ENCODE measurements at places on chromosomes 13 and 19.

GRCh38 chr19:3224346-3225168 lies at the start of gene CELF5:
CELF5 (plus strand) TSS chr19:3224661; CDS start chr19:3224740, 79 bp downstream.
- no peak for DNase-seq

GRCh38 chr13:76635232-76636230 lies 250.7 kb downstream of the KCTD12 start:
- DNase-seq: no peak

DNA sequence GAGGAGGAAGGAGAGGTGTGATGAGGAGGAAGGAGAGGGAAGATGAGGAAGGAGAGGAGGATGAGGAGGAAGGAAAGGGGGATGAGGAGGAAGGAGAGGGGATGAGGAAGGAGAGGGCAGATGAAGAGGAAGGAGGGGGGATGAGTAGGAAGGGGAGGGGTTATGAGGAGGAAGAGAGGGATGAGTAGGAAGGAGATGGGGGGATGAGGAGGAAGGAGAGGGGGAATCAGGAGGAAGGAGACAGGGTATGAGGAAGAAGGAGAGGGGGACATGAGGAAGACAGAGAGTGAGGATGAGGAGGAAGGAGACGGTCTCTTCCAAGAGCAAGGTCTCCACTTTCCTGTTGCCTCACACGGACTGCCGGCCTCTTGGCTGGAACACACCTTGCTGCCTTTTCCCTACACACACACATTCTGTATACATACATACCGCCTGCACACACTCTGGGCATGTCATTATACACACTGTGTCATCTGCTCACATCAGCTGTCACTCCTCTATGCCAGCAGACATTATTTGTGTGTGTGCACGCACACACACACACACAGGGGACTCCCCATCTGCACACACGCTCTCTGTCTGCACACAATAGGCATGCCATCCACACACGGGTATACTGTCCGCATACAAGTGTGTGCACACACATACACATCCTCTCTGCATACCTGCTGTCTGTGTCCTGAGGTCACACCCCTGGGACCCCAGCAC lies 11.1 kb upstream of the VSTM2B start:
- no peak for DNase-seq

DNA sequence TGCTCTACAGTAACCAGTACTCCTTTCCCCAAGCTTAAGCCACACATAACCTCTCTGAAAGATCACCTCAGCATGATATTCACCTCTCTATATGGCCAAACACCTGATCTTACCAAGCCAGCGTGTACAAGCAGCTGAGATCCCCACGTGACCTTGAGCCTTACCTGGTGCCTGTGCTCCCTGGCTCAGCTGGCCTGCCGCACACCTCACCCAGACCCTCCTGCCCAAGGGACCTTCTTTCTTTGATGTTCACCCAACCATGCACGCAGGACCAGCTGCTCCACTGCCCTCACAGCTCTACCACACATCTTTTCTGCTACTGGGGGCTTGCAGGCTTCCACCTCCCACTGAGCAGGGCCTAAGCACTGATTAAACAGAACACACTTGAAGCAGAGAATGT lies 9.0 kb downstream of the DHRS12 start:
- DNase-seq: no peak

DNA sequence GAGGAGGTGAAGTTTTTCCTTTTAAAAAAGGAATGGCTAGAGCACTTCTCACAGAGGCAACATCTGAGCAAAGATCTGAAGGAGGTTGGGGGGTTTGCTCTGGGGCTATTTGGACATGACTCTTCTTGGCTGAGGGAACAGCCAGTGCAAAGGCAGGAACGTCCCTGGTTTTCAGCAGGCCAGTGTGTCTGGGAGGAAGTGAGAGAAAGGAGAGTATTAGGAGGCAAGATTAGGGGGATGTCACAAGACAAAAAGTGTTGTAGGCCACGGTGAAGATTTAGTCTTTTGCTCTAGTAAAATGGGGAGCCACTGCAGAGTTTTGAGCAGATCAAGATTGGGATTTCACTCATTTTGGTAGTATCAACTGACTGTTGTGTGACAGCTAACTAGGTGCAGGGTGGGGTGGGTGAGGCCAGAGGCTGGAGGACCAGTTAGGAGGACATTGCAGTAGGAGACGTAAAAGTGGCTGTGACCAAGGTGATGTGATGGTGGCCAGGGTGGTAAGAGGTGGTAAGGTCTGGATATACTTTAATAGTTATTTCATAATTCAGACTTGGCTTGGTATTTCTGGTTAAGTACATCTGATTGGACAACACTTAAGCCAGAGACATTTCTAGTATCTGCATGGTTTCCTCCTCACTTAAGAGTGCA lies 40.6 kb downstream of the WDFY2 start:
- no peak for DNase-seq

DNA sequence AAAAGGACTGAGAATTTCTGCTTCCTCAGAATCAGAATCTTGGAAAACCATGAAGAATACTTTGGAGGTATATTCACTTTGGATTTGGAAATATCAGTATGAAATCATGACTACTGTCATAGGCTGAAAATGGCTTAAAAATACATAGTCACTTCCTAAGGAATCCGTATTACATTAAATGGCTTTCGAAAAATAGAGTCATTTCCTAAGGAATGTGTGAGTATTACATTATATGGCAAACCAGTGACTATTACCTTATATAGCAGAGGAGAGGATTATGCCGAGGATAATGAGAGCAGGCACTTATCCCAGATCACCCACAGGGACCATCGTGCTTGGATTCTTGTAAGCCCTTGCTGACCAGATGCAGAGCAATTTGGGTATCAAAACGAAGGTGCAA lies 1471.8 kb downstream of the EFNB2 start:
- peak; percentile 24 for DNase-seq

DNA sequence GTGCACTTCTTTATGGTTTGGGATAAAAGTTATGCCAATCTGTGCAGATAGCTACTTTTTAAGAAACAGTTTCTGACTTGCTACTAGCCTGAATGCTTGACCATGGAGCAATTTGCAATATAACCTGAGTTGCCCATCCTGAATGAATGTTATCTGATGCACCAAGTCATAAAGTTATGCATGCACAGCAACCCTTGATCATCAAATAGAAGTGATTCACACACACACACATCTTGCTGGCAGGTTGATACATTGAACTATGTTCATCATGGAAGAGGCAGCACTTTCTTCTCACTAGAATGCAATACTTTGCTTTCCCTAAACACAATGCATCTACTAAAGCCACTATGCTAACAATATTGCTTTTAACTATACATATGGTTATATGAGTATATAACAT lies 311.5 kb downstream of the RFC3 start:
- DNase-seq: no peak

- peak; percentile 26 for DNase-seq
These were observed 230.5 kb upstream of the SERP2 start for GRCh38 chr13:44142941-44143665.

DNA sequence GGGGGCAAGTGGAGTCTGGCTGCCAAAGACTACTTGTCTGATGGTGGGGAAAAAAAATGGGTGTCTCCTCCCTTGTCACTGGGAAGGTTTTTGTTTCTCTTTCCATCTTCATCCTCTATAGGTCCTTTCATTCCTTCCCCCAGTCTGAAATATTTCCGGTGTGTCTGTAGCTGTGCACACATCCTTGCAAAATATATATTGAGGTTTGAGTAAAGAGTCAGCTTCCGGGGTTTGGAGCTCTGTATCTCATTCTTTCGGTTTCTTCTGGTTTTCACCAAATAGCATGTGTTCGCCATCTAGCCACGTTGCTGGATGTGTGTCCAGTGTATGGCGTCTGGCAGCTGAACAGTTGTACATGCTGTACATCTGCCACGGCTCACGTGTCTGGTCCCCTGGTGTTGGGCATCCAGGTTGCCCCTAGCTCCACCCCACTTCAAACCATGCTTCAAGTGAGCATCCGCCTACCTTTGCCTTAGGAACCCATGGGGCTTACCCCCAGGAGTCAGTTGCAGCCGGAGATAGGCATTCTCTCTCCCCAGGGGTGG lies 142.2 kb downstream of the SIPA1L3 start:
- DNase-seq: peak; percentile 37

DNA sequence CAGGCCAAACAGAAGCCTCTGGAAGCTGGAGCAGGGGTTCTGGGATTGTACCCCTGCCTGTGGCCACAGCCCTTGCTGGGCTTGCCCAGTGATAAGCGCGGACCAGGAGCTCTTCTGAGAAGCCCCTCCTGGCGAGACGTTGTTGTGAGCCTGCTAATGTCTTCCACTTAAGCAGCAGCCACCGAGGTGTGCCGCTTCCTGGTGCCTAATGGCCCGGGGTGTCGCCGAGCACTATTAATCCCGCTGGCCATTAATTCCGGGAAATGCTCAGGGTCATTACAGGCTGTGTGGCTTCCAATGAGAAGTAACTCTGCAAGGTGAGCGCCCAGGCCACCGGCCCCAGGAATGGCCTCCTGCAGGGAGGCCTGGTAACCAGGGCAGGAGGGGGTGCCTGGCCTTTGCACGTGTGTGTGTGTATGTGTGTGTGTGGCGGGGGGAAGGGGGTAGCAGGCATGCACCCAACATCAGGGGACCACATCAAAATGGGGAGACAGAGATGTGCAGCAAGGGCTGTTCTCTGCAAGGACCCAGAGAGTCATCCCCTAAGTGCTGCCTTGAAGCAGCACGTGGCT lies 175.0 kb downstream of the URI1 start:
- DNase-seq: no peak

GRCh38 chr13:93407551-93407950 lies 180.9 kb downstream of the GPC6 start:
- DNase-seq: no peak

GRCh38 chr19:55440411-55441105 lies 2.5 kb downstream of the SHISA7 start:
- DNase-seq: no peak

GRCh38 chr19:48480183-48480557 lies 11.0 kb downstream of the CYTH2 start:
- DNase-seq: peak; percentile 43

DNA sequence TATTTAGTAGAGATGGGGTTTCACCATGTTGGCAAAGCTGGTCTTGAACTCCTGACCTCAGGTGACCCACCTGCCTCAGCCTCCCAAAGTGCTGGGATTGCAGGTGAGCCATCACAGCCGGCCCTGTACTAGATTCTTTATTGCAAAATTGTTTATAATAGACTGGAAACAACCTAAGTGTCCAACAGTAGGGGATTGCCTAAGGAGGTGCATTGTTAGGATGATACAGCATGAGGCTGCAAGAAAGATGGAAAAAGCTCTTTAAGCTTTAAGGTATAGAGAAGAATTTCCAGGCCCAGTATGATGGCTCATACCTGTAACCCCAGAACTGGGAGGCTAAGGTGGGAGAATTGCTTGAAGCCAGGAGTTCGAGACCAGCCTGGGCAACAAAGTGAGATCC lies 8.2 kb downstream of the BCAT2 start:
- DNase-seq: no peak

DNA sequence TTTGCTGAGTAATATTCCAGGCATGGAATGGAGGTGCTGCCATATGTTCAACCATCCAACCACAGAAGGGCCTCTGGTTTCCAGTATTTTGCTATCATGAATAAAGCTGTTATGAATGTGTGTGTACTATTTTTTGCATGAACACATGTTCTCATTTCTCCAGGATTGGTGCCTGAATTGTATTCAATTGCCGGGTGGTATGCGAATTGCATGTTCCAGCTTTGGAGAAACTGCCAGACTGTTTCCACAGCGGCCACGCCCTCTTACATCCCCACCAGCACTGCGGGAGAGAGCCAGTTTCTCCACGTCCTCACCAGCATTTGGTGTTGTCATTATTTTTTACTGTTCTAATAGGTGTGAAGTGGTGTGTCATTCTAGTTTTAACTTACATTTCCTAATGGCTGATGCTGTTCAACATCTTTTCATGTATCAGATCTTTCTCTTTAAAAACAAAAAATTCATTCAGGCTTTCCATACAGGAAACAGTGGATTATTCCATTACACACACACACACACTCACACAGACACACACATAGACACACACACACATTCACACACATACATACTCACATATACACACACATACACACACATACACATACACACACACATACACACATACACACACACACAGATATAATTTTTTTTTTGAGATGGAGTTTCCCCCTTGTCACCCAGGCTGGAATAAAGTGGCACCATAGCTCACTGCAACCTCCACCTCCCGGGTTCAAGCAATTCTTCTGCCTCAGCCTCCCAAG lies 154.1 kb downstream of the PTPRS start:
- peak; percentile 52 for DNase-seq

GRCh38 chr19:49946415-49946814 lies 14.6 kb downstream of the SIGLEC11 start:
- DNase-seq: no peak

DNA sequence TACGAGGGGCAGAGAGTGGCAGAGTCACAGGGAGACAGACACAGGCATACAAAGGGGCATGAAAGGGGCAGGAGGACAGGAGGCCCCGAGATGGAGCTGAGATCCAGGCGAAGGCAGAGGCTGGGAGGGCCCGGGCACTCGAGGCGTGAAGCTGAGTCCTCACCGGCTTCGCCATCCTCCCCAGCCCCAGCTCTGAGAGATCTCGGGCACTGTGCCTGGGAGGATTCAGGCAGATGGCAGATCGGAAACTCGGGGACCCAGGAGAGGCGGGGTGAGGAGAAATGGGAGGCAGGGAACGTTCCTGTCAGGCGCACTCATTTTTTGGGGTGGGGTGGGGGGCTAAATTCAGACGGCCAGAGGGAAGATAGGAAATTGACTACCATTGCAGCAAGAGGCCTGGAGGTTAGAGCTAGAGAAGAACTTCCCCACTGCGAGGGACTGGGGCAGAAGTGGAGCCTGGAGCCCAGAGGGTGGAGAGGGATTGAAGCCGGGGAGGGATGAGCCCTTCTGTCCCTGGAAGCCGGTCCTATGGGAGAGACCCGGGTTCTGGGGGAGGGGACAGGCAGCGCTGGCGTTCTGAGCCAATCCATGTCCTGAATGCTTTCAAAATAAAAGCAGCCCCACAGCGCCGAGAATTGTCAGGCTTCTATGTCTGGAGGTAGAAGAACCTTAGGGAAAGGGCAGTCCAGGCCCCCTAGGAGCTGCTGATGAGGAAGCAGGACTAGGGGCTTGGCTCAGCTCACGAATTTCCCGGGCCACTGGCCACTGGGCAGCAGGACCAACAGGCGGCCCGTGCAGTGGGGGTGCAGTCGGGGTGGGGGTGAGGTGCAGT lies 12.6 kb downstream of the LRRC4B start:
- DNase-seq: no peak

DNA sequence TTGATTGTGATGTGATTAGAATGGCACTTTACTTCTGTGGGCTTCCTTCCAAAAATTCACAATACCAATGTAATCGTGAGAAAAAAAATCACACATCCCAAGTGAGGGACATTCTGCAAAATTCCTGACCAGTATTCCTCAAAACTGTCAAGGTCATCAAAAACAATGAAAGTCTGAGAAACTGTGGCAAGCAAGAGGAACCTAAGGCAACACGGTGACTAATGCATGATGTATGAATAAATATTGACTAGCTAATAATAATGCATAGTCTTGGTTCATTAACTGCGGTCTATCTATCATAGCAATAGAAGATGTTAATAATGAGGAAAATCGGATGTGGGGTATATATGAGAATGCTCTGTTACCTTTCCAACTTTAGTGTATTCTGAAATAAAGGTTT lies 159.0 kb downstream of the RFC3 start:
- DNase-seq: no peak

- no peak for DNase-seq
These were observed 2.8 kb upstream of the A1BG start for GRCh38 chr19:58355908-58356765.

- DNase-seq: no peak
These were observed 28.7 kb downstream of the CYP4F2 start for GRCh38 chr19:15869109-15869555.

- DNase-seq: no peak
These were observed 40.9 kb downstream of the MCF2L start for GRCh38 chr13:113009743-113010509.

- peak; percentile 82 for DNase-seq
These were observed 5.5 kb downstream of the IER2 start for GRCh38 chr19:13155472-13156359.

All from astrocyte of the spinal cord (primary cell).